ENCODE measurements at places on chromosomes 3 and 15.

DNA sequence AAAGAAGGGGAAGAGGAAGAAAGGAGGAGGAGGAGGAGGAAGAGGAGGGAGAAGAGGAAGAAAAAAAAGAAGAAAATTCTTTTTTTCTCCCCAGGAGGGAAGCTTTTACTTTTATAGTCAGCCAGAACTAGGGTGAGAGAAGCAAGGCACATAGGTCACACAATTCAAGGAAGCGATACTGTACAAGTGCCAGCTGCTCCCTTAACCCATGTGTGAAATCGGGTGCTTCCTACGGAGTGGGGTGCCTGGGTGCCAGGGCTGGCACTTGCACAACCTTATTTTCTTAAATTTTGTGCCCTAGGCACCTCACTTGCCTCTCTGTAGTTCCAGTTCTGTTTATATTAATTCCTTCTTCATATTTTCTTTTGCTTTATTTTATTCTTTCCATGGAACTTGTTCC is 150.4 kb downstream of the LIPC start:
- DNase-seq: no peak

- DNase-seq: no peak
These were observed 28.0 kb upstream of the ARNT2 start for GRCh38 chr15:80375968-80376891.

DNA sequence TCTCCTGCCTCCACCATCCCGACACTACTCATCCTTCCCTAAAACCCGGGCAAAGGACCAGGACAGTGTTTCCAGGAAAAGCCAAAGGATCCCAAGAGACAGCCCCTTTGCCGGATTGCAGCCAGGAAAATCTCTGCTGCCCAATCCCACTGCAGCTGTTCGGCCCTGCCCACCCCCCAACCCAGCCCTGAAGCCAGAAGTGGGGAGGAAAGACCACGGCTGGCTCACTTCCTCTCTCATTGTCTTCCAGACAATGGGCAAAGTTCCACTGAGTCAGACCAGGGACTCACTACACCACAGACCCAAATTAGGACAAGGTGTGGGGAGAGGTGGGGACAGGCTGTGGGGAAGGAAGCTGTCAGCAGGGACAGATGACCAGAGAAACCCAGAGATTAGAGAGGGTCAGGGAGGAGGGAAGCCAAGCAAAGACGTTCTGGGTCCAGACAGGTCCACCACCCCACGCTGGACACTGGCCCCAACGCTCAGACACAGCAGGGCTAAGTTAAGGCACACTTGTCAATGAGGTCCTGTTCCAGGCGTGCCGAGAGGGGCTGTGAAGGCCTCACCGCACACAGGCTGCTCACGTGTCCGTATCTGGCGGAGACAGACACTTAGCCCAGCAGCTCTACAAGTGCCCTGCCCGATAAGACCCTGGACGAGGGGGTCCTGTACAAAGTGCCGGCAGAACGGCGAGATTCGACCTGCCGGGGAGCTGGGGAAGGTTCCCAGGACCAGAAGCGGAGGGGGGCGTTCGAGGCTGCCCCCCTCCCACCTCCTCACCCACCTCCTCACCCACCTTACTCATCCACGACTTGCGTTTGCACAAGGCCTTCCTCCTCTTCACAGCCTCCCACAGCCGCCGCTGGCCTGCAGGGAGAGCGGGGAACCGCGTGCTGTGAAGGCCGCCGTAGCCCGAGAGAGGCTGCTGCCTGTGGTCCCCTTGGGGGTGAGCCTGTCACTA is 21.9 kb downstream of the TNK2 start:
- no peak for DNase-seq

- DNase-seq: peak; percentile 39
These were observed 152.2 kb downstream of the IGSF11 start for GRCh38 chr3:118882353-118882947.

DNA sequence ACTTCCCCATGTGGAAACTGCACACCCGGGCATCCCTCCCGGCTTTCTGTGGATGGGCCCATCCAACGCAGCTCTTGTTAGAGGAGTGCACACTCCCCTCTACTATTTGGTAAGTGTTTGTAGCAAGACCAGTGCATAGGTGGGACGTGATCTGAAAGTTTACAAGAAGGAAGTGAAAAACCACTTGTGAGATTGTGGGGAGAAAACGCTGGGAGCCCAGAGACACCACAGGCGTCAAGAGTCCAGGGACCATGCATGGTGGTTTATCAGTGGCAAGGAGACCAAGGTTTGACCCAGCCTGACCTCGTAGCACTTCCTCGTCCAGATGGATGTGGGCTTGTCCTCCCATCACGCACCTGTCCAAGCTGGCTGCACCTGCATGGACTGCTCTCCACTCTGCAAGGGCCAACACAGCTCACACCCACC is 51.6 kb downstream of the ATP10A start:
- DNase-seq: no peak

- DNase-seq: no peak
These were observed 296.2 kb downstream of the ZBTB20 start for GRCh38 chr3:114850898-114851297.

DNA sequence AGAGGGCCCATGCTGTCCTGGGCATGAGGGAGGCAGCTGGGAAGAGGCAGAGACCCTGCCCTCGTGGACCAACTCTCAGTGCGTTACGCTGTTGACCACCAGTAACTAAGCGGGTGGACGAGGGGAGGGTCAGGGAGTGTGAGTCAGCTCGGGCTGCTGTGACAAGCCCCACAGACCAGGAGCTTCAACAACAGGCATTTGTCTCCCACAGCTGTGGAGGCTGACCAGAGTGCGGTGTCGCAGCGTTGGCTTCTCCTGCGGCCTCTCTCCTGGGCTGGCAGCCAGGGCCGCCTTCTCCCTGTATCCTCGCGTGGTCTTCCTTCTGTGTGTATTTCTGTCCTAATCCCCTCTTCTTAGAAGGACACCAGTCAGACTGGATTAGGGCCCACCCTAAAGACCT is 13.0 kb downstream of the EFCC1 start:
- no peak for DNase-seq

DNA sequence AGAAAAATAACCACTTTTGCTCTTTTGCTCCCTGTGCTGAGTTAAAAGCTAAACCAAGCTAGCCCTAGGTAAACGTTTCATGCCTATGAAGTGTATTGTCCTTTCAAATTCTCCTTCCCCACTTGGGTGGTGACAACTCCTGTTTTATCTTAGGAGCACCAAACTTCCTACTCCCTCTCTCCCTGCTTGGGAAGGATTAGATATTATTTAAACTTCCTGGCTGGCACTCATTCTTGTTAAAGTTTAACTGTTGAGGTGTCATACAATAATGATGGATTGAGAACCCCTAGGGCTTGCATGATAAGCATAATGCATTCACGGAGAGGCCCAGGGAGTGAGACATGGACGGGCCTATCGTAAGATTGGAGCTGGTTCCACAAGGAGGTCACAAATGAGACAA is 29.5 kb downstream of the B4GALT4 start:
- no peak for DNase-seq

DNA sequence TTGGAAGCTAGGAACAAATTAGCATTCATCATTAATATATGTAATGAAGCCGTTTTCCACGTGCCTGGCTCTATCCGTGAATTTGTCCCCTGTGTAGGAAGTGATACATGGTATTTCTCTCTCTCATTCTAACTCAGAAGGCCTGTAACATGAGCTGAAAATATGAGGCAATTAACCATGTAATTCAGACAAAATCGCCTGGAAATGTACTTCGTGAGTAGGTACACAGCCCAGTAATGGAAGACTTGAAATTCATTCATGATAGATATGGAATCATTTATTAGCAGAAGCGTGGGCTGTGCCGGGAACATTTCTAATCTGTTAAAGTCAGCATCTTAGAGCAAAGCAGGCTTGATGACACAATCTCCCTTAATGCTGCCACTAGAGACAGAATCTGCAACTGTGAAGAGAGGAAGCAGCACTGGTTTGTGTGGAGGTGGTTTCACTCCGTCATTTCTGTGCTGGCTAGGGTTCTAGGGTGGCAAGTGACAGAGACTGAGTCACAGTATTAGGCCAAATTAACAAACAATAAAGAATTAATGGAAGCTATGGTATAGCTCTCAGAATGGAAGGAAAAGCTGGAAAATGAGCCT is 225.0 kb upstream of the PROK2 start:
- DNase-seq: no peak

GRCh38 chr15:101003706-101004105 is 84.5 kb downstream of the LRRK1 start:
- no peak for DNase-seq

DNA sequence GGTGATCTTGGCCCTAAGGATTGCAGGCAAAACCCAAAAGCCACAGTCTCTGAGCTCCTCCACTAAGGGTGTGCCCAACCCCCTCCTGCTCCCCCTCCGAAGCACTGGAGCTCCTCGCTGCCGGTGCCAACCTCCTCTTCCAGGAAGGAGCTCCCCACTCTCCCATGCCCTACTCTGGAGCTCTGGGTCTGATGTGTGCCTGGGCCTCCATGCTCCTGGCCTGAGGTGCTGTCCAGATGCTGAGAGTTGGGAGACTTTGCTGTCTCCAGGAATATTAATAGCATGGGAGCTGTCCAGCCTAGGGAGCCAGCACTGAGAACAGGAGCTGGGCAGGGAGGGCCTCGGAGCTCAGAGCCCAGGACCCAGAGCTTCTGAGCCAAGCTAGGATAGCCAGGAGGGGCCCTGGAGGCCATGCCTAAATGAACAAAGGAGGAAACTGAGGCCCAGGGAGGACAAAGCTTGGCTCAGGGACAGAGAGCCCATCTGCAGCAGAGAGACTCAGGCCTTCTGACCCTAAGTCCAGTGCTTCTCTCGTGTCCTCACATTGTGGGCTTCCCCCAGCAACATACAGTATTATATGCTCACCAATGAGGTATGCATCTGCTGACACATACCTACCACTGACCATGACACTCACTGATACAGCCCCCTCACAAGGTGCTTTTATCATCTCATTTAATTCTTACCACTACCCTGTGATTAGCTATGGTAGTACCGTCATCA is 36.9 kb upstream of the HERC1 start:
- no peak for DNase-seq

GRCh38 chr15:101203607-101204189 is 48.1 kb downstream of the CHSY1 start:
- no peak for DNase-seq

GRCh38 chr3:159914426-159914825 is 74.2 kb upstream of the IL12A start:
- DNase-seq: no peak

- no peak for DNase-seq
These were observed 641 bp upstream of the VPS13C start for GRCh38 chr15:62060896-62061280.

DNA sequence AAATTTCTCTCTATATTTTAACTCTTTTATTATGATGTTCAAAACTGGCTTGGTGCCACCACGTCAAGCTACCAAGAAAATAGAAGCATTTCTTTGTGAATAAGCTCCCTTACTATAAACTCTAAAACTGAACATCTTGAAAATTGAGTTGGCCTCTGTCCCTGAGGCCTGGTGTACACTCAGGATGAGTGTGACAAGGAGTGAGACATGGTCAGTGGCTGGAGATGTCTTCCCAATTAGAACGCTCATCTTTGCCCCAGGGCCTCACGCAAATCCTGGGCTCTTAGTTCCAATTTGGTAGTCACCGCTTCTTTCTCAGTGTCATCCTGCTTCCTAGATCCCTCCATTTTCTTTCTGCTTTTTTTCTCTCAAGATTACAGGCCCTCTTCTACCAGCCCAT is 26.2 kb downstream of the SLC2A2 start:
- DNase-seq: no peak

DNA sequence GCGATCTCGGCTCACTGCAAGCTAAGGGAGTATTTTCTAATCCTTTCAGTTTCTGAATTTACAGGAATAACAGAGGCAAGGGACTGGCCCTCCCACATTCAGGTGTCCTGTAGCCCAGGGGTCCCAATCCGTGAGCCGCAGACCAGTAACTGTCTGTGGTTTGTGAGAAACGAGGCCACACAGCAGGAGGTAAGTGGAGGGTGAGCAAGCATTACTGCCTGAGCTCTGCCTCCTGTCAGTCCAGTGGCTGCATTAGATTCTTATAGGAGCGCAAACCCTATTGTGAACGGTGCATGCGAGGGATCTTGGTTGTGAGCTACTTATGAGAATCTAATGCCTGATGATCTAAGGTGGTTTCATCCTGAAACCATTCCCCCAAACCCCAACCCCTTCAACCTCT is 5.0 kb upstream of the IL17RC start:
- no peak for DNase-seq

DNA sequence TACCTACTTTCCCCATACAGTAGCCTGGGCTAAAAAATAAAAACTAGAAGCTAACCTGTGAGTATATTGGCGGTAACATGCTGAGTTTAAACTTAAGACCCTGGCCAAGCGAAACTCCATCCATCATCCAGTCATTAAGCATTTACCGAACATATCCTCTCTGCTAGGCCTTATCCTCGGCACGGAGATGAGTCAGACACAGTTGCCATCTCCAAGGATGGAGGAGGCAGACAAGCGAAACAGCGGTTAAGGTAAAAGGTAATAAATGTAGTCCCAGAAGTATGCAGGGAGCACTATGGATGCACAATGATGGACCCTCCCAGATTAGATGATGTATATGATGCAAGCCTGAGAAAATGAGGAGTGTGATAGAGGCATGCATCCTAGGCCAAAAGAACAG is 143.6 kb downstream of the RYR3 start:
- no peak for DNase-seq

- no peak for DNase-seq
These were observed 130.7 kb downstream of the EBLN2 start for GRCh38 chr3:73192036-73192738.

- DNase-seq: no peak
These were observed at the start of gene BOC for GRCh38 chr3:113211330-113212149. Gene BOC, plus strand, starts transcription at chr3:113211557. Its CDS starts 38,246 bp downstream, at chr3:113249803.

DNA sequence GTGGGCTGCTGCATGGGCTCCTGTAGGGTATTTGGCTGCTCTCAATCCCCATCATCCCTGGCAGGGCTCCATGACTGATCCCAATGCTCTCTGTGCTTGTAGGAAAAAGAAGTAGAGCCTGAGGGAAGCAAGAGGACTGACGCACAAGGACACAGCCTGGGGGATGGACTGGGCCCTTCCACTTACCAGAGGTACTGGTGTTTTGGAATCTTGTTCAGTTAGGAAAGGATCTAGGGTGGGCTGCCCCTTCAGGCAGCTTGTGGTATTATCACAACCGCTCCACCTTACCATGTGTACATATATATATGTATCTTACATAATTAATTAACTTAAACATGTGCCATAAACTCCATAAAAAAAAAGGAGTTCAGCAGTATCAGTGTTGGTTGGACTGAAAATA is 1.3 kb downstream of the SLC28A2 start:
- no peak for DNase-seq

- no peak for DNase-seq
These were observed 210.0 kb downstream of the NFKBIZ start for GRCh38 chr3:102059145-102059943.

GRCh38 chr3:14489641-14490040 is 50.5 kb downstream of the GRIP2 start:
- DNase-seq: no peak

- DNase-seq: no peak
These were observed 166.8 kb downstream of the LPP start for GRCh38 chr3:188320757-188321156.

DNA sequence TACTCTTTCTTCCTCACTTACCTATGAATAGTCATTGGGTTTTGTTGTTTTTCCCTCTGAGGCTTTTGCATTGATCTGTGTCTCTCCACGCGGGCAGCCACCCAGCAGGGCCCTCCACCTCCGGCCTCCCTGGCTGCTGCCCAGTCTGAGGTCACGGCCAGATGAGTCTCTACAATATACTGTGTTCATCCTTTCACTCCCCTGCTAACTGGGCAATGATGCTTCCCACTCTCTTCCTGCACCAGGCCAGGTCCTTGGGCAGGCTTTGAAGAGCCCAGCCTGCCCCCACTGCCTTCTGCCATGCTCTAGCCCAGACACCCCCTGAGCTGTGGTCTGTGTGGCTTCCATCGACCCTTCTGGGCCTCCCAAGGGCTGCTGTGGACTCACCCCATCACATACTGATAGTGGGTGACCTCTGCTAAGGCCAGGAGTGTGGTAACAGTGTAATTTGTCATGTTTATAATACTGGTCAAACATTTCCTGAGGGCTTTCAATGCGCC is 18.0 kb downstream of the PDIA5 start:
- no peak for DNase-seq
